ENCODE measurements at places on chromosomes 5 and 9. TPM values are rescaled to one million over a fixed set of nuclear protein-coding genes. Genes with fewer than 3 reads are reported as not detected.
A peak's percentile ranks its signal among the peaks of the same experiment; 100 is the strongest.

PCDHAC2 gene
- total RNA-seq = 13.8 TPM

CDKN2B gene
- total RNA-seq = 5.5 TPM

ENHO gene
- total RNA-seq = 0.55 TPM

RBM18 gene
- total RNA-seq = 20.5 TPM

GOLPH3 gene
- total RNA-seq = 81.4 TPM

AQP7 gene
- total RNA-seq = 0.74 TPM

GFI1B gene
- total RNA-seq = 1.0 TPM

- no peak overlapping the region for H3K27ac ChIP-seq
- H3K27me3 ChIP-seq = no peaks in the 10 kb centered on the region
- no peaks in the 10 kb centered on the region for H3K4me1 ChIP-seq
- H3K4me3 ChIP-seq = no peak overlapping the region
Observed at GRCh38 chr5:10192309-10192708, 57.4 kb downstream of the ATPSCKMT start.

DNA sequence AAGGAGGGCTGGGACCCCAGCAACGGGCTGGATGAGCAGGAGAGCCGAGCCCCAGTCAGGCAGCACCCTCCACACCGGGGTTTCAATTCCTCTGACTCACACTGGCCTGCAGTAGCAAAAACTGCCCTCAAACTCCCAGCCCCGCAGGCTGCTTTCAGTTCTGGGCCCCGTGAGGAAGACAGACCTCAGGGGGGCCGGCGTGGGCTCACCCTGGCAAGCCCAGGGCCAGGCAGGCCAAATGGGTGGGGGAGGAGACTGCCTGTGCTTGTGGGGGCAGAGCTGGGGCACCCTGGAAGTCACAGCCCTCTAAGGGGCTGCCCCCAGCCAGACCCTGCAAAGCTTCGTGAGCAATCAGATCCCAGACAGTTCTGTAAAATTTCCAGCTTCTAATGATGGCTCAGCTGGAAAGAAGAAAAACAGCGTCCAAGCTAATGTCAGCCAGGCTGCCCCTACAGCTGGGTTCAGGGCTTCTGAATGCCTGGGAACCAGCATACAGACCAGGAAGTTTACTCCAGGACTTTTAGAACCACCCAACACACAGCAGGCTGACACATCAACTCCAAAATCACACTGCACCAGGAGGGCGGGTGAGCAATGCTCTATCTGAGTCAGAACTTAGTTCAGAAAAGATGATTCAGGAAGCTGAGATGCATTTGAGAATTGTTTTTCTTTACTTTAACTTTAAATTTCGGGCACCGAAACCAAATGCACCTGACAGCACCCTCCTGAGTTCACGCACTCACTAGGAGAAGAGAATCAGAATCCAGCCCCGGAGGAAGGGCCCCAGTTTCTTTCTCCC lies 34.7 kb downstream of the LPCAT1 start:
- H3K27me3 ChIP-seq = no peaks in the 10 kb centered on the region
- H3K4me1 ChIP-seq = no peaks in the 10 kb centered on the region
- H3K27ac ChIP-seq = no peak overlapping the region
- H3K4me3 ChIP-seq = no peak overlapping the region
- no peak for DNase-seq

GRCh38 chr9:109865521-109865920 lies 85.5 kb downstream of the PALM2AKAP2 start:
- no peaks in the 10 kb centered on the region for H3K27me3 ChIP-seq
- DNase-seq = no peak
- peak overlapping the region; percentile 52 for H3K27ac ChIP-seq
- H3K36me3 ChIP-seq = no peaks in the 10 kb centered on the region
- H3K4me3 ChIP-seq = no peak overlapping the region

DNA sequence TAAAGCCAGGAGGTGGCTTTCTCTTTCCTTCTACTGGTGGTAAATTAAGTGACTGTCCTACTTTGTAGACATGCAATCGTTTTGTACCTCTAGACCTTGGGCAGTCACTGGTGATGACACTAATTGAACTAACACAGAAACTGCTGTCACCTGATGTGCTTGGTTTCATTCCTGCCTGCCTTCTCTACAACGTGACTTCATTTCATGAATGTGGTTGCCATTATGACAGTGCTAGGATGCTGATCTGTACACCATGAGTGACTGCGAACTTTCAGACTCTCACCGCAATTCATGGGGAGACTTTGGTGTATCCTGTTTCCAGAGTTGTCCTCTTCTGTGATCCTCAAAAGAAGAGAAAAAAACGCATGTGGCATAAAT lies 47.5 kb downstream of the UBE2QL1 start:
- H3K4me1 ChIP-seq = no peaks in the 10 kb centered on the region
- no peak overlapping the region for H3K4me3 ChIP-seq
- no peaks in the 10 kb centered on the region for H3K36me3 ChIP-seq
- H3K27ac ChIP-seq = no peak overlapping the region
- no peaks in the 10 kb centered on the region for H3K27me3 ChIP-seq

DNA sequence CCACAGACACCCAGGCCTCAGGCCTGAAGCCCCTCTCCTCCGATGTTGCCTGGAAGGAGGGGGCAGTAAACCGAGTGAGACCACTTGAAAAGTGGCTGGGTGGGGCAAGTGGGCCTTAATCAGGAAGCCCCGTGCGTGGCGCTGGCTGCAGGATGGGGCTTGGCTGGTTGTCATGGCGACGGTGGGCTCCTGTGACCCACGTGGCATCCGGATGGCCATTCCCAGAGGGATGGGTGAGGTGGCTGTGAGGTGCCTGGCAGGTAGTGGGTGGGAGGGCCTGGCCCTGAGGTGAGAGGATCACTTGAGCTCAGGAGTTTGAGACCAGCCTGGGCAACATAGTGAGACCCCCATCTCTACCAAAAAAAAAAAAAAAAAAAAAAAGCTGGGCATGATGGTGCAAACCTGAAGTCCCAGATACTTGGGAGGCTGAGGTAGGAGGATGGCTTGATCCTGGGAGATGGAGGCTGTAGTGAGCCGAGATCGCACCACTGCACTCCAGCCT lies 5.2 kb downstream of the GPSM1 start:
- no peaks in the 10 kb centered on the region for H3K36me3 ChIP-seq
- H3K4me3 ChIP-seq = no peak overlapping the region
- H3K27ac ChIP-seq = no peak overlapping the region
- no peaks in the 10 kb centered on the region for H3K27me3 ChIP-seq
- H3K4me1 ChIP-seq = peaks cover 4% of the 10 kb centered on the region

- no peak for DNase-seq
- no peaks in the 10 kb centered on the region for H3K4me1 ChIP-seq
- H3K36me3 ChIP-seq = no peaks in the 10 kb centered on the region
- no peaks in the 10 kb centered on the region for H3K27me3 ChIP-seq
Observed at GRCh38 chr5:179217956-179218942, 127.0 kb downstream of the ADAMTS2 start.

GRCh38 chr5:55997742-55998351 lies 3.1 kb upstream of the IL6ST start:
- H3K4me3 ChIP-seq = no peak overlapping the region
- H3K4me1 ChIP-seq = peaks cover 3% of the 10 kb centered on the region
- no peaks in the 10 kb centered on the region for H3K27me3 ChIP-seq
- no peaks in the 10 kb centered on the region for H3K36me3 ChIP-seq
- no peak overlapping the region for H3K27ac ChIP-seq

DNA sequence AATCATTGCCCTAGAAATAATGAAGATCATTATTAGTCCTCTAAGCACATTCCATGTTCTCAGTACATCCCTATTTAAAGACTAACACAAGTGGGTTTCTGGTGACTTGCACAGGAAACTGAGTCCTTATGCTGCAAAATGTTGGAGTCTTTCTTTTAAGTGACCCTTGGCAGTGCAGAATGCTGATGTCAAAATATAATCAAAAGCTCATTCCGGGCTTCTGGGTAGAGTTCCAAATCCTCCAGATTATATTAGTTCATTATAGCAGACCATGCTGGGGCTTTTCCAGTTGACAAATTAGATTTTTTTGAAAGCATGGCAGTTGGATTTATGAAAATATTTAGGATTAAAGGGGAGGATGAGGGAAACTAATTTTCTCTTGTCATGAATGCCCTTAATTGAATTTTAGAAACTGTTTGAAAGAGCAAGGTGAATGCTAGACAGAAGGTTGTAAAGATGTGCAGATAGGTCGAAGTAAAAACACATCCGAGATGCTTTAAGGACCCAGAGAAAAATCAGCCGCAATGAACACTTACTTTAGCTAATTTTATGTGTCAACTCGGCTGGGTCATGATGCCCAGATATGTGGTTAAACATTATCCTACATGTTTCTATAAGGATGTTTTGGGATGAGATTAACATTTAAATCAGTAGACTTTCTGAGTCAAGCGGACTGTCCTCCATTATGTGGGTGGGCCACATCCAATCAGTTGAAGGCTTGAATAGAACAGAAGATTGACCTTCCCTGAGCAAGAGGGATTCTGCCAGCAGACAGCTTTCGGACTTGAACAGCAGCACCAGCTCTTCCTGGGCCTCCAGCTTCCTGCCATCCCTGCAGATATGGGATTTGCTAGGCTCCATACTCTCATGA lies 88.7 kb downstream of the DAP start:
- peaks cover 10% of the 10 kb centered on the region for H3K4me1 ChIP-seq
- H3K27me3 ChIP-seq = no peaks in the 10 kb centered on the region
- no peak overlapping the region for H3K27ac ChIP-seq
- DNase-seq = peak; percentile 65
- peaks cover 2% of the 10 kb centered on the region for H3K36me3 ChIP-seq

DNA sequence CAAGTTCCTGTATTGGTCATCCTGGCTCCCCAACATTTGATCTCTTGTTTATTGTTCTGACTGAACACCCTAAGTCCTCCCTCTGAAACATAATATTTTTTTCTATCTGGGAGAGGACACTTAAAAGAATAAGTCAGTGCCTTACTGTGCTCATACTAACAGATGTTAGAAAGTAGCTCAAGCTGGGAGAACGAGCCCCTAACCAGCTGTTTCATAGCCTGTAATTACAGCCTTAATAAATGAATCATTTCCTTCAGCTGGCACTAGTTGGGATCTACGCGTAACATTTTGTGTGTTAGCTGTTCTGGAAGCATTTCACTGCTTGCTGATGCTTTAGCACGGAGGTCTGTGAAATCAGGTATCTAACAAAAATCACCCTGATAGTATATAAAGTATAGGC lies 345.9 kb upstream of the RIOK2 start:
- H3K4me3 ChIP-seq = no peak overlapping the region
- no peaks in the 10 kb centered on the region for H3K36me3 ChIP-seq
- DNase-seq = peak; percentile 58
- no peaks in the 10 kb centered on the region for H3K27me3 ChIP-seq
- no peaks in the 10 kb centered on the region for H3K4me1 ChIP-seq
- H3K27ac ChIP-seq = no peak overlapping the region
